ENCODE measurements at places on chromosomes 7 and 10.

DNA sequence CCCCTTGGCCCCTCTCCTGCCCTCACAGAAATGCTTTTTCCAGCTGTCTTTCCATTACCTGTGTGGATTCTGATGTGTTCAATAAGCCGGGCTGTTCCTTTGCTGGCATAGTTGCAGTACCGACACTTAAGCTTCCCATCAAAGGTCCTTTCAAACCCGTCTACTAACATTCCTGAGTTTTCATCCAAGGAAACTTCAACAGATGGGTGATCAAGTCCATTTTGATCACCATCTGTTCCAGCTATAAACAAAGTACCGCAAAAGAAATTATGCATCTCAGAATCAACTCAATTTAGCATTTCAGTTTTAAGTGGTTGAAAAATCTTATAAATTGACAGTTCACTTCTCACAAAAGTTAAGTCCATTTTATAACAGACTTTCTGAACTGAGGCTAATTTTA, 12.7 kb downstream of the IKZF5 start:
- DNase-seq = no peak

DNA sequence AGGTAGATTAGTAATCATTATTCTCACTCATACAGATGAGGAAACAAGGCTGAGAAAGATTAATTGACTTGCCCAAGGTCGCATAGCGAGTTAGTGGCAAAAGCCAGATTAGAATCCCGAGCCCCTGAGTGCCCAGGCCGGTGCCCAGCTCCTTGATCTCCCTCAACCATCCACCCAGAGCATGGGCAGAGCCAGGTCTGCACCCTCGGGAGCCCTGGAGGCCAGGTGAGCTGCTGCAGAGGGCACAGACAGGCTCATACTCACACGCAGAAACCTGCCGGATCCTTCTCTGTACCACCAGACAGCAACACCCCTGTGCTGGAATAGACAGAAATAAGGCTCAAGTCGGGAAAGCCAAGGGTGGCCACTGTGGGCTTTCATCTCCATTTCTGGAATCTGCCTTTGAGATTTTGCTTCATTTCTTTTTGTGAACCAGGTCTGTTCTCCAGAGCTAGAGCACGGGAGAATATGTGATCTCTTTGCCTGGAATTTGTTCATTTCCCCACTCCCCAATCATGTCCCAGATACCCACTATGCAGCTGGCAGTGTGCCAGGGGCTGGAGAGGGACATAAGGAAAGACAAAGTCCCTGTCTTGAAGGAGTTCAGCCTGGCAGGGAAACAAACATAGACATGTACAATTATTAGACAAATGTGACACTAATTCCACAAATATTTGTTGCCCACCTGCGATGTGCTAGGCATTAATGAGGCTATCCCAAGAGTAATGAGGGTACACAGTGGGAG, 5.5 kb downstream of the AFAP1L2 start:
- DNase-seq = no peak

- no peak for DNase-seq
These were observed 142.8 kb downstream of the CXCL12 start for GRCh38 chr10:44242091-44242490.

DNA sequence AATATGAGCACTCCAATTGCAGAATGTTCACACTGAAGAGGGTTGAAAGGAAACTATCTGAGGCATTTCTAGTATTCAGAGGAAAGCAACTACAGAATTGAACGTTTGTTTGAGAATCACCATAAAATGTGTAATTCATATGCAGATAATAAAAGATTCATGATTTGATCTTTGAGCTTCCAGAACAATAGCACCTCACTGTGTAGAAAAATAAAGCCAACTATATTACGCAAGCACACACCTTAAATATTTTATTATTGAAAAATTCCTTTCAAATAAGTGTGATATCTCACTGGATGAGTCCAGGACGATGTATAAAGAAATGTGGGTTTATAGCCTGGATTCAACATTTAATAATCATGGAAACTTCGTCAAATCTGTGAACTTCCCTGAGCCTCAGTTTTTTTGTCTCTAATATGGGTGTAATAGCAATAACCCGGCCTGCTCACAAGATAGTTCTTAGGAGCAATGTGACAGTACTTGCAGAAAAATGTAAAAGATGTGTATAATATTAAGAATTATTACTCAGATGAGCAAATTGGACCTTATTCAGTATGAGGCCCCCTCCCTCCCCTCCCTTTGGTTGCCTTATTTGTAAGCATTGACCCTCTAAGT, 11.5 kb upstream of the CAV2 start:
- DNase-seq = no peak

- DNase-seq = no peak
These were observed 111.7 kb upstream of the COBL start for GRCh38 chr7:51428217-51428887.

All from AG09309 (cell line).